ENCODE measurements at places on chromosomes 12 and 14. TPM values are rescaled to one million over a fixed set of nuclear protein-coding genes. Genes with fewer than 3 reads are reported as not detected.
A peak's percentile ranks its signal among the peaks of the same experiment; 100 is the strongest.

DNA sequence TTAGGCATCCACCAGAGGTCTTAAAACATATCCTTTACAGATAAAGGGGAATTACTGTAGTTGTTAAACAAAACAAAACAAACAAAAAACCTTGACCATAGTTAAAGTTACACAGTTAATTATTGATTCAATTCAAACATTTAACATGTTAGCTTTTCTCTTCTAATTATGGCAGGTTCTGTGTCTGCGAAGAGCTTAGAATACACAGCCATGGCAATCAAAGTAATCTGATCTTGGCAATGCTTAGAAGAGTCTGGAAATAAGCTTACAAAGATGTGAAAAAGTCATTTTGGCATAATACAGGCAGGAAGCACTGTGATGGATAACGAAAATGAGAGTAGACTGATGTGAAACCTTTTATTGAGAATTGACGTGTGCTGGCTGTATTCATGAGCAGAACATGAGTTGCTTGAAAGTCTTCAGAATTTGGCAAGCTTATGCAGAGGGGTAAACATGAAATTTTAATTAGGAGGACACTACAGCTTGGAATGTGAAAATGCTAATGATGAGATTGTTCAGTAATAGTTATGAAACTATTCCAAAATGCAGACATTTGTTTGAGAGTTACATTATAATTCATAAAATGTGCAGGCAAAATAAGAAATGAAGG, 629.6 kb downstream of the FSCB start:
- no peak for DNase-seq

DNA sequence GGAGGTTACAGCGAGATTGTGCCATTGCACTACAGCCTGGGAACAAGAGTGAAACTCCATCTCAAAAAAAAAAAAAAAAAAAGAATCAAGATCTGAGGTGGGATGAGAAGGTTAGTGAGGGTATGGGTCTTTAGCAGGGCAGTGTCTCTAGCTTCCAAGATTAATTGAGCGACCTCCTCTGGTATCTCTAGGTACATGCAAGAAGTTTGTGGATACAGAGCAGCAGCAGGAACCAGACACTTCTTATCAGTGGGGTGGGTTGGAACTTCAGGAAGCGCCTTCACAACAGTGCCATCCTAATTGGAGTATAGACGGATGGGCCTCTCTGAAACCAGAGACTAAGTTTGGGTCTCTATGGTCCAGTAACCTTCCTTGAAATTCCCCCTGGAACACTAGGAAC, 51.9 kb upstream of the CISTR start:
- DNase-seq = no peak

- DNase-seq = no peak
Measured at GRCh38 chr12:97650242-97650641, 187.6 kb downstream of the RMST start.

- peak; percentile 35 for DNase-seq
Measured at GRCh38 chr14:71410578-71411284, 503.5 kb downstream of the PCNX1 start.

The TAS2R20 gene
- 5.5 TPM for total RNA-seq

The RPL10L gene
- total RNA-seq = 0.43 TPM

The MYO1H gene
- not detected for total RNA-seq

The CEBPE gene
- total RNA-seq = not detected

The LYZ gene
- not detected for total RNA-seq
